ENCODE measurements at places on chromosomes 3 and 15.

GRCh38 chr3:143465666-143466065 is 346.1 kb downstream of the CHST2 start:
- DNase-seq, result no peak

- peak; percentile 44 for DNase-seq
Measured at GRCh38 chr3:152159328-152159727, 109.4 kb upstream of the MBNL1 start.

GRCh38 chr3:138620431-138620830 is 11.9 kb downstream of the FAIM start:
- no peak for DNase-seq

GRCh38 chr3:160820022-160820421 is 64.0 kb downstream of the PPM1L start:
- DNase-seq, result no peak

- DNase-seq, result no peak
Measured at GRCh38 chr3:124927574-124928045, 6.9 kb downstream of the MUC13 start.

GRCh38 chr3:50333744-50334328 is 5.8 kb upstream of the TUSC2 start:
- no peak for DNase-seq

DNA sequence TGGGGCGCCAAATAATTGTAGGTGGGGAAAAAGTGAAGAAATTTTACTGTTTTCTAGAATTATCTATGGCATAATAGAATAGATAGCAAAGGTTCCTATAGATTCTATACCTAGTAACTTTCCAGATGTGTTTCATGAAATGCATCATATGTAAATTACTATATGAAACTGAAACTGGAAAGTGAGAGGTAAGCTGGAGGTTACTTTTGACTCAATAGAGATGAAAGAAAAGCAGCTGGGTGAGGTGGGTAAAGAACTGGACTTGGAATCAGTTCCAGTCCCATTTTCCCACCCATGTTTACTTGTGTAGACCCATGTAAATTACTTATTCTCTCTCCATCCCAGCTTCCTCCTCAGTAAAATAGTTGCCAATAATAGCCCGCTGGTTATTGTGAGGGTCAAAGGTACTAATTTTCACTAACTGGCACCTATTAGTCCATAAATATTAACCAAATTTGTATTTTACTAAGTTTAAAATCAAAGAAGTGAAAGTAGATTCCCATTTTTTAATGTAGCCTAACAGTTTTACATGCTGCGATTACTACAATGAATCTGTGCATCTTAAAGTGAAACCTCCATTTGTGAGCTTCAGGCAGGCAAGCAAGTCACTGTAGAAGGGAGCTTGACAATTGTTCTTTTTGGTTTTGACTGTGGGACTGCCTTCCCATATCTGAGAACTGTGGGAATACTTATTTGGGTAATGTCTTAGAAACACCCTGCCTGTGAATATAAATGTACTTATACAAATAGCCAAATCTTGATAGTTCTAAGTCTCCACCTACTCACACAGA is 312.1 kb downstream of the SLC9A9 start:
- DNase-seq, result no peak

DNA sequence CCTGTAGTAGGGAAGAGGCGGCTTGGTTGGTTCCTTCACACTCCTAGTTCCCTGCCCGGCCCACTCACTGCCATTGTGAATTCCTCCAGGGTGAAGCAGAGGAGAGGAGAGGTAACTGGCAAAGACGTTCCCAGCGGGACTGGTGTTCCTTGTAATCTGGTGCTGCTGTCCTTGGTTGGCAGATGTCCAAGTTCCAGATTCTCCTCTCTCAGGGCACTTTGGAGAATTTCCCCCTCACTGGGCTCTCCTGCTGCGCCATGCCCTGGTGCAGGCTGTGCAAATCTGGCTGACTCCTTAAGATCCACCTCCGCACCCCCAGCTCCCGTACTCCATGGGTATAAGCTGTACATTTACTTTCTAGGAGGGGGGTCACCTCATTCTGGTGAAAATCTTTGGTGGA is 37.3 kb downstream of the THSD4 start:
- DNase-seq, result no peak

GRCh38 chr3:126945171-126945721 is 37.7 kb upstream of the PLXNA1 start:
- DNase-seq, result no peak

- no peak for DNase-seq
Measured at GRCh38 chr3:133472889-133473288, 73.0 kb downstream of the BFSP2 start.

- no peak for DNase-seq
Measured at GRCh38 chr15:94294556-94294955, 63.2 kb downstream of the MCTP2 start.

GRCh38 chr15:78810003-78810361 is 1.3 kb downstream of the ADAMTS7 start:
- DNase-seq, result no peak

- DNase-seq, result no peak
Measured at GRCh38 chr3:179321668-179322285, 1.1 kb upstream of the ZNF639 start.

DNA sequence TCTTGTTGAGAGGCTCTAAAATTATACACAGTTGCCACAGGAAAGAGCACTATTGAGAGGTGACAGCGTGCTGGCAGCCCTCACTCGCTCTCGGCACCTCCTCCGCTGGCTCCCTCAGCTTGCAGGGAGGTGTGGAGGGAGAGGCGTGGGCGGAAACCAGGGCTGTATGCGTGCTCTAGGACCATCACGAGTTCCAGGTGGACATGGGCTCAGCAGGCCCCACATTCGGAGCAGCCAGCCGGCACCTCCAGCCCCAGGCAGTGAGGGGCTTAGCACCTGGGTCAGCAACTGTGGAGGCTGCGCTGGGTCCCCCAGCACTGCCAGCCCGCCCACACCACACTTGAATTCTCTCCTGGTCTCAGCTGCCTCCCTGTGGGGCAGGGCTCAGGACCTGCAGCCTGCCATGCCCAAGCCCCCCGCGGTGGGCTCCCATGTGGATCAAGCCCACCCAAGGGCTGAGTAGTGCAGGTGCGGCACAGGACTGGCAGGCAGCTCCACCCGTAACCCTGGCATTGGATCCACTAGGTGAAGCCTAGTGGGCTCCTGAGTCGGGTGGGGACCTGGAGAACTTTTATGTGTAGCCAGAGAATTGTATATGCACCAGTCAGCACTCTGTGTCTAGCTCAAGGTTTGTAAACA is 460.6 kb upstream of the ALCAM start:
- DNase-seq, result no peak

DNA sequence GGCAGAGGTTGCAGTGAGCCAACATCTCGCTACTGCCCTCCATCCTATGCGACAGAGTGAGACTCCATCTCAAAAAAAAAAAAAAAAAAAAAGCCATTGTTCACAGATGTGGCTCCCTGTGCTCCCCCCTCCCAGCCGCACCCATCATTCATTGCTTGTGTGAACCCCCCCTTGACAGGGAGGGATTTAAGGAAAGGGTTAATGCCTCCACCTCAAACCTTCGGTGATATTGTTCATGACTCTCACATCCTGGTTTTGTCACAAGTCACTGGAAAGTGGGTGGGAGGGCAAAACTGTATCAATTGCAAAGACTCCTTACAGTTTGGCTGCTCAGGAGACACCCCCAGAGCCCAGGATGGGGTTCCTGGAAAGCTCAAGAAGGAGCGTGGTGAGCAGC is 7.7 kb downstream of the SLC6A6 start:
- DNase-seq, result no peak

- DNase-seq, result no peak
Measured at GRCh38 chr3:187259171-187259570, 32.4 kb downstream of the MASP1 start.

DNA sequence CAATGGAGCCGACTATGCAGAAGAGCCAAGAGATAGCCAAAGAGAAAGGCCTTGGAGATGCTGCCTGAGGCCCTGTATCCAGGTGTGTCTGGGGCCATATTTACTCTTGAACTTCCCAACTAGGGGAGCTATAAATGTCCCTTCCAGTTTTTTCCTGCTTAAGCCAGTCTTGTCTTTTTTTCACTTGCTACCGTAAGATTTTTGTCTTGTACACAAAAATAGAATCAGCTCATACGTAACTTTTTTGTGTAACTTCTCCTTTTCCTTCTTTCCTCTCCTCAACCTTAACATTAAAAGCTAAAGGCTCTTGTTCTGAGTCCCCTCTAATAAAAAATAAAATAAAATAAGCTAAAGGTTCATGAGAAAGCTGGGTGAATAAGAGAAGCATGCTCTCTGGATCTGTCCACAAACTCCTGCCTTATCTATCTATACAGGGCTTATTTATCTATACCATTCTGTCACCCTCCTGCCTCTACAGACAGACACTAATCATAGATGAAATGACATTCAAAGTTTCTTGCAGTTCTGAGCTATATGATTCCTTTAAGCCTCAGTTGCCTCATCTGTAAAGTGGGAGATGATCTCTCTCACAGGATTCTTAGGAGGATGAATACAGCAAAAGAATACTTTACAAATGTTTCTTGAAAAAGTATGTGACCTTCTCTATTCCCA is 4.6 kb downstream of the SUMF1 start:
- no peak for DNase-seq

- DNase-seq, result no peak
Measured at GRCh38 chr3:111601810-111602209, 6.7 kb upstream of the ZBED2 start.

GRCh38 chr15:82039871-82040270 is 5.9 kb downstream of the MEX3B start:
- DNase-seq, result no peak

- DNase-seq, result no peak
Measured at GRCh38 chr3:63344661-63345060, 66.6 kb downstream of the SYNPR start.

DNA sequence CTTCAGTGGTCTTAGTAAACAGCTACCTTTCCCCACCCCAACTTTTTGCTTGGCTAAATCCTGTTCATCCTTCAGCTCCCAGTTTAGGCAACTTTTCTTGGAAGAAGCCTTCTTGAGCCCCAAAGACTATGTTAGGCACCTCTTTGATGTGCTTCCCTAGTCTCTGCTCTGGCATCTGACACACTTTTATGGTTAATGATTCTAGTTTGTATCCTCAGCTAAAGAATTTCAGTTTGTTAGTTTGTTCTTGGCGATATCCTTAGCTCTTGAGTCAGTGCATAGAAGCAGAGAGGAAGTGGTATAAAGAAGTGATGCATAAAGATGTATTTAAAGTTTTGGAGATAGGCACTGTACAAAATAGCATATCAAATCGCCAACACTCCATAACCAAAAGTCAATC is 168.4 kb downstream of the WDR72 start:
- DNase-seq, result no peak

DNA sequence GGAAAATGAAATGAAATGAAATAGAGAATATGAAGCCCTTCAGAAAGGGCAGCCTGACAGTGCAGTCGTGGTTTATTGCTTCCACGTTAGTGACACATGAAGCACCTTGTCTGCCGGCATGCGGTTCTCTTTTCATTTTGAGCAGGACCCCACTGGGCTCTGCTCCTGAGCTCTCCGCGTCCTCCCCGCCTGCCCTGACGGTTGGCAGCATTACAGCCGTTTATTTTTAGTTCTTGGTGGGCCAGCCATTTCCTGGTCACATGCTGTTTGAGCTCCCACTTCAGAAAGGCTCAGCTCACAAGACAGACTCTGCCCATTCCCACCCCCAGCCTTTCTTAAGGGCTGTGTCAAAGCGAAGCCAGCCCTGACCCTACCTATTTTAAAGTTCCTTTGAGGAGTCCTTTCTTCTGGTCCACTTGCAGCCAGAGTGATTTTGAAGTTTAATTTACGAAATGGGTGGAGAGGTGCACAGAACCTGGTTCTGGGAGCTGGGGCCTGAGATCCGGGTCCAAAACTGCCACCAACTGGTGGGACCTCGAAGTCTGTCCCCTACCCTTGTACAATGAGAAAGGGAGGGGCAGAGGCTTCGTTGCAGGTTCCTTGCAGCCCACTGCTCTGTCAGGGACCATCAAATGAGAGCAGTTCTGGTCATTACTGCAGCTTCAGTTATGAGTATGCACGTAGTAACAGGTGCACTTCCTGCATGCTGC is 60.1 kb downstream of the MGLL start:
- DNase-seq, result no peak

- DNase-seq, result no peak
Measured at GRCh38 chr3:131957980-131958379, 76.8 kb downstream of the CPNE4 start.

DNA sequence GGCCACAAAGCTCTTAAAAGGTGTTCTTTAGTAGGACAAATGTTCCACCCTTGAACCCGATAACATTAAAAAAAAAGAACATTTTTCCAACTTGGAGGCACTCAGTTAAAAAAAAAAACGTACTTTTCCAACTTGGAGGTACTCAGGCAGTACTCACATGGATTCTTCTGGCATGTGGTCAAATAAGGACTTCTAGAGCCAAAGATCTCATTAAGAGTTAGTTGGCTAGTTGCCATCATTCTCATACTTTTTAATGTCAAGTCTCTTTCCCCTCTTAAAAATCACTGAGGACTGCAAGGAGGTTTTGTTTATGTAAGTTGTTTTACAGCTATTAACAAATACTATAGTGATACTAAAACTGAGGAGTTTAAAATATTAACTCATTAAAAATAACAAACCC is 101.0 kb downstream of the CADPS start:
- DNase-seq, result no peak

DNA sequence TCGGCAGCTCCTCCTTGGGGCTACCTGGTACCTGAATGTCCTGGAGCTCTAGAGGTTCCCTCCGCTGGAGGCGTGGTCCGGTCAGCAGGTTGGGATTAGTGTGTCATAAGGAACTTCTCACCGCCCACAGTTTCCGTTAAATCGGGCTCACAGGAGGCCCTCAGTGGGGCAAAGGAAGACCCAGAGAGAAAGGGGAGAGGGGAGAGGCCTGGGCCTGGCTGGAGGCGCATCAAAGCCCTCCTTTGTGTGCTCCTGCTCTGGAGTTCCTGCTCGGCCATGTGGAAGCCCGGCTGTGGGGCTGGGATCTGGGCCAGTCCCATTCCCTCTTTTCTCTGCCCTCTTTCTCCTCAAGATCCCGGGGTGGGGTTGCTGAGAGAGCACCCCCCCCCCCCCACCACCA is at the start of gene RLBP1:
Gene RLBP1, minus strand, starts transcription at position 37 of the 400 bp plus-strand sequence. CDS start 2,604 bp downstream, outside the sequence.
- no peak for DNase-seq

DNA sequence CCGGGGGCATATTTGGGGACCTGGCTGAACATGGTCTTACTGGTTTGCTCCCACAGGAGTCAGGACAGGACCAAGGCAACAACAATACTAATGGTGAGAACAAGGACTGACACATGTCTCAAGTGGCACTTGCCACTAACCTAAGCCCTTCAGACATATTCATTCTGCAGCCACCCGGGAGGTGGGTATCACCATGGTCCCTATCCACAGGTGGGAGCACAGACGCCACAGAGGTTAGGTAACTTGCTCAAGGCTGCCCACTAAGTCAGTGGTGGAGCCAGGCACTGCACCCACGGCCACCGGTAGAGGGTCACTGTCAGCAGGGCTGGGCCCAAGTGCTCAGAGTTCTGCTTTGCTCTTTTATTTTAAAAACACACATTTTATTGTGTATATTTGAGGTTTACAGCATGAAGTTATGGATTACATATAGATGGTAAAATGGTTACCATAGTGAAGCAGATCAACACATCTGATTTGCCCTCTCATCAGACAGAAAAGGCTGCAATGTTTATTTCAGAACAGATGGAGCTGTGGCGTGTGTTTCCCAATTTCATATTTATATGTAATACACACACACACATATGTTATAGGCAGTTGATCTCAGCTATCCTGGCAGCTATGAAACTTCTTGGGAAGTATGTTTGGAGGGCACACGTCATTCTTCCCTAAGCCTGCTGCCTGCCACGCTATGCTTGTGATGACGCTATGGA is 30.0 kb upstream of the SLC41A3 start:
- DNase-seq, result no peak

- DNase-seq, result no peak
Measured at GRCh38 chr3:180684807-180685206, 5.5 kb upstream of the CCDC39 start.

- DNase-seq, result no peak
Measured at GRCh38 chr3:193890016-193890897, 245.7 kb upstream of the HES1 start.
